ENCODE measurements at places on chromosomes 1 and 21.

DNA sequence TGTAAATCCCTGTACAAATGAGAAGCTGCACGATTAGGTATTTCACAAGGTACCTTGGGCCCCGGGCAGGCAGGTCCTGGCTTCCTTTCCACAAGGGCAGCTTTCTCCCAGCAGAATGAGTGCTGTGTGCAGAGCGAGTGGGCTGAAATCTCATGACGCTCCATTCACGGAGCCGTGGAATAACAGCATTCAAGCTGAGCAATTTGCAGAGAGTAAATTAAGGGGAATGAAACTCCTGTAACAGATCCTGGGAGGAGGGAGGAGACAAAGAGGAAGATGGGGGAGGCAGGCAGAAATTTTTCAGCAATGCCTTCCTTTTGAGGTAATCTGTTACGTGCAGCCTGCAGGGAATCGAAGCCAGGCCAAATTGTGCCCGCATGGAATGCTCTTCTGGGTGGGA is 239.9 kb downstream of the TNR start:
- DNase-seq: no peak

DNA sequence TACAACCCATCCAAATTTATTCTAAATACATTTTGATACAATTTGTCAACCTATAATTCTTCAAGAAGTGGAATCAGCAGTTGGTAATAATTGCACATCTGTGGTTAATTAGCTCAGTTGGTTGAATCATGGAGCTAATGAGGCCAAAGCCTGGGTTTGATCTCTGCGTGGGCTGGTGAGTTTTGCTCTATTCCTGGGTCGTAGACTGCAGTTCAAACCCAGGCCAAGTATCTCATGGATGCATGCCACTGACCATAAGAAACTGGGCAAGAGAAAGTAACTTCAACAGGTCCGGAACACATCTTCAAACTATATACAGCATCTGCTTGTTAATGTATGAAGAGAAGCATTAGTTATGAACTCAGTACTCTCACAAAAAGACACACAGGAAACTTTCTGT is 779.7 kb downstream of the USP25 start:
- no peak for DNase-seq

GRCh38 chr1:205594846-205595245 is 37.0 kb downstream of the ELK4 start:
- DNase-seq: no peak

DNA sequence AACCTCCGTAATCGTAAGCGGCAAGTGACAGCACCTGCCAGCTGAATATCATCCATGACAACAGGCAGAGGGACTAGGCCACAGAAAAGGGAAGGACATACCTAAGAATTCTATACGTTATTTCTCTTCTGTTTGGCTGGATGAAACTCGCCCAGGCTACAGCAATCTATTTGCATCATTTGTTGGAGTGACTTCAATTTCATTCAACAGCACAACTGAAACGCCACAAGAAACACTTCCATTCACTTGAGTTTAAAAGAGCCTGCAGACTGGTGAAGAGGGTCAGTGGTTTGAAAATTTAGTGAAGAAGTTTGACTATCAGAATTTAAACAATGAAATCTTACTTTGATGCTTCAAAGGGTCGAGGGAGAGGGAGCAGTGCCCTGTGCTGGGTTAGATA is 378.7 kb downstream of the LMO4 start:
- DNase-seq: no peak

- DNase-seq: no peak
These were observed 958 bp downstream of the NFYC start for GRCh38 chr1:40692429-40692895.

DNA sequence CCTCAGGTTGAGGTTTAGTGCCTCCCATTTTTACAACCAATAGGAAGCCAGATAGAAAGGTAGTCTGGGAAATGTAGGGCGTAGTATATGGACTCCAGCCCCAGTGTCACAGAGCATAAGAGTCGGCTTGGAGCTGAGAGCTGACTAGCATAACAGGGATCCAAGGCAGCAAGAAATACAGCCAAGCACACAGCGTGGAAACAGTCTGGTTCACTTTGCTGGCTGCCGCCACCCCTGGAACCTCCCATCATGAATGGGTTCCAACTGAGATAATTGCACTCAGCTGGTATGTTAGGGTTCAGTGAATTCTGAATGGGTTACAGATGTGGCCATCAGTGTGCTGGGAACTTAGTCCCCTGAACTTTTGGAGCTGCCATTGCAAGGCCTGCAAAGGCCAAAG is 76.7 kb upstream of the GPR88 start:
- DNase-seq: no peak

DNA sequence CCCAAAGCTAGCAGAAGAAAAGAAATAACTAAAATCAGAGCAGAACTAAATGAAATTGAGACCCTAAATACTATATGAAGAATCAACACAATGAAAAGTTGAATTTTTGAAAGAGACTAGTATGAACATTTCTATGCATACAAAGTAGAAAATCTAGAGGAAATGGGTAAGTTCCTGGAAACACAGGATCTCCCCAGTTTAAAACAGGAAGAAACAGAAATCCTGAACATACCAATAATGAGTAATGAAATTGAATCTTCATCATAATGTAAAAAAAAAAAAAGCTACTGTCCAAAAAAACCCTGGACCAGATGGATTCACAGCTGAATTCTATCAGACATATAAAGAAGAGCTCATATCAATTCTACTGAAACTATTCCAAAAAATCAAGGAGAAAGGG is 233.5 kb downstream of the PLPP3 start:
- no peak for DNase-seq

DNA sequence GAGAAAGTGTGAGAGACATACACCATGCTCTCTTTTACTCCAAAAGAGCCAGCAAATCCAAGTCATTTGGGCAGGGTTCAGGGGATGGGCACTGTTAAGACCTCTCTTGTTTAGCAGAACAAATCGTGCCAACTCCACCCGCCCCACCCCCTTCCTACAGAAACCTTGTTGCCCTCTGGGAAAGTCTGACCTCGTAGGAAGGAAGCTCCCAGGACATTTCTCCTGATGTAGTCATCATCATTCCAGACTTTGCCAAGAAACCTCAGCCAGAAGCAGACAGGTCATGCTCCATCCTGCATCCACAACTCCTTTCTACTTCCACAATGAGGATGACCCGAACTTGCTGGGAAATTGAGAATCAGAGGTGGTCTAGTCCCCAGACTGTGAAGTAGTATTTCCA is 57.7 kb downstream of the UBE2T start:
- no peak for DNase-seq

DNA sequence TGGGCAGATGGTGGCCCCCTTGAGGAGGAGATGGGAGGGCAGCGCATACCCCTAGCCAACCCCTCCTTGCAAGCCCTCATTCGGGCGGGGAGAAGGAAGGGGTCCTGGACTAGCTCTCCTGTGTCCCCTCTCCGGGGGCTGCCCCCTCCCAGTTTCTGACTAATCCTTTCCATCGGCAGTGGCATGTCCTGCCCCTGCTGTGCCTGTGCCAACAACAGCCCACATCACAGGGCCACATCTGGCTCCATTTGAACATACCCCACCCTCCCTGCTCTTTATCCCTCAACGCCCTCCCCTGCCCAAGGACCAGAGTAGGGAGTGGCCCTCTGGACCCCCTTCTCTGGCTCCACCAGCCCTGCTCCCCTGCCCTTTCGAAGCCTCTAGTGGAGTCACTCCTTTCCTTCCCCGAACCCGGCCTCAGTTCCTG is 11.0 kb upstream of the LMNA start:
- DNase-seq: no peak

DNA sequence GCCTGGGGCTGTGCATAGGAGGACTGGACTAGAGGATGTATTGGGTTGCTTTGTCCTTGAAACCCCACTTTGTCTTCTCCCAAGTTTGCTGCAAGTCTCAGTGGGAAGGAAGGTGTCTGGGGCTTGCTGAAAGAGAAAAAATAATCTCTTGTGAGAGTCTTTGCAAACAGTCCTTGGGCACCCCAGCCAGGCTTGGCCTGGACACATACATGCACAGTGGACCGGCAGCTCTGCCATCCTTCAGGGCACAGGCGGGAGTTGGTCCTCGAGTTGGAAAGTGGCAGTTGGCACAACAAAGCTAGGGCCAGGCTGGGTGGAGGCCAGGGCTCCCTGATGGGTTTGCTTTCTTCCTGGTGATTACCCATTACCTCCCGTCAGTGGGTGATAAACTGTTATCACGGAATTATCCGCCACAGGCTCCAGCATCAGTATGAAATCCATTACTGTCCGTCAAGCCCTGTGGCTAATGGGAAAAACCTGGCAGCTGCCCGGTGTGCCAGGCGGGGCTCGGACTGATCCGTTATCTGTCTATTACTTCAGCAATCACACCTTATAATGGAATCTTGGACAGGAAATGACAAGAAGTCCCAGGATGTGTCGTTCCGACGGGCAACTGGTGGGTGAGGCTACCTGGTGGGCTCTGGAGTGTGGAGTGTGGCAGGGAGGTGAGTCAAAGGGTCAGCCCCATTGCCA is 265.7 kb downstream of the GRIK3 start:
- peak; percentile 88 for DNase-seq

DNA sequence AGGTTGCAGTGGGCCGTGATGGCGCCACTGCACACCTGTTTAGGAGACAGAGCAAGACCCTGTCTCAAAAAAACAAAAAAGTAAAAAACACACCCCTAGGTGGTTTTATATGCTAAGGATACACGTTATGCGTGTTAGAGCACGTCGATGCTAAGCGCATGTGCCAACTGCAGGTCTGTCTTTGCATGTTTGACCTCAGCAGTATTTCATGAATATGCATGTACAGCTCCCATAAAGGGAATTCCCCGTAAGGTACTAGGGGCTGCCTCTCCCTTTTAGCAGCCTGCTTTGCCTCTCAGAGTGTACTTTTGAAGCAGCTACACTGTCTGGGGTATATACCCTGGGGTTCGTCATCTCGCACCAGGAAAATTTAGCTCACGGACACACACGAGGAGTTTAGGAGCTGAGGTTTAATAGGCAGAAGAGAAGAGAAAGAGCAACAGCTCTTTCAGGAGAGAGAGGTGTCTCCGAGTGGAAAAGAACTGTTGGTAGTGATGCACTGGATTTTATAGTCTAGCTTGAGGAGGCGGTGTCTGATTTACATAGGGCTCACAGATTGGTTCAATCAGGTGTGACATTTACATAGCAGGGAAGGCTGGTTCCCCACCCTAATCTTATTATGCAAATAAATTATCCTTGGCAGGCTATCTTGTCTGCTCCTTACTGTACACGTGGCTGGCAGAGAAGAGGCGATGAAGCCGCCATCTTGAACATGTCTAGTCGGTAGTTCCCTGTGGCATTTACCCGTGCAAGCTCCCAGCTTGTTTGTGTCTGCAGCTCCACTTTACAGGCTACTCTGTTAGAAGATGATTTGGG is 4.2 kb upstream of the OTUD3 start:
- DNase-seq: peak; percentile 8

DNA sequence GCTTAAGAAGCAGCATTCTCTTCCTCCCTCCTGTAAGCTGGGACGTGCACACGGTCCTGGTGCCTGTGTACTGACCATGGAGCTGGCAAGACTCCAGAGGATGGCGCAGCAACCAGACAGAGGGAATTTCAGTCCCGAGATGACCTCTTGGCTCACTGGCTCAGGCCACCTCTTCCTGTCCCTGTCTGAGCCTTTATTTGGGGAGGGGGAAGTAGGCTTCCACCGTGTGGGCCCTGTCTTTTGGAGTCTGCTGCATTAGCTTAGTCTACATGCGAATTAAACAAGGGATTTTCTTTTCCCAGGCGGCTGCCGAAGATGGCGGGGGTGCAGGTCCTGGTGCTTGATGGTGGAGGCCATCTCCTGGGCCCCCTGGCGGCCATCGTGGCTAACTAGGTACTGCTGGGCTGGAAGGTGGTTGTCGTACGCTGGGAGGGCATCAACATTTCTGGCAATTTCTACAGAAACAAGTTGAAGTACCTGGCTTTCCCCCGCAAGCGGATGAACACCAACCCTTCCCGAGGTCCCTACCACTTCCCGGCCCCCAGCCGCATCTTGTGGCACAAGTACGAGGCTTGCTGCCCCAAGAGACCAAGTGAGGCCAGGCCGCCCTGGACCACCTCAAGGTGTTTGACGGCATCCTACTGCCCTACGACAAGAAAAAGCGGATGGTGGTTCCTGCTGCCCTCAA is 10.2 kb downstream of the IL24 start:
- DNase-seq: no peak

- no peak for DNase-seq
These were observed 27.0 kb downstream of the MFSD2A start for GRCh38 chr1:39981945-39982344.

DNA sequence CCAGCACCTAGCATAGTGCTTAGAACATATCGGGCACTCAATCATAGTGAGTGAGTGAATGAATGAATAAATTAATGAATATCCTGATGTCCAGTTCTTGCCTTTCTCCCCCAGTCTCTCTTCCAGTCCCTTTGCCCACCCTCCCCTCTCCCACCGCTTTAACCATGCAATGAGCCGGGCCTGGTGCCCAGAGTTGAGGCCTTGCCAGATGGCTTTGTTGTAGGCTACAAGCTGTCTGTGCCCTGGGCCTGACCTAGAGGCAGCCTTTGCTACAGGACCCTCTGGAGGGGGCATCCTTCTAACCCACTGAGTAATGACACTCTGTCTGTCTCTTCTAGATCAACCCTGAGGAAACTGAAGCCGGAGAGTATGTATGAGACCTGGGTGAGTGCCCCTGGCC is 6.9 kb downstream of the CASQ1 start:
- DNase-seq: peak; percentile 14

- DNase-seq: no peak
These were observed 14.7 kb downstream of the BEND5 start for GRCh38 chr1:48761986-48762385.

- DNase-seq: peak; percentile 82
These were observed 30.7 kb upstream of the KIAA1614 start for GRCh38 chr1:180881806-180882509.

GRCh38 chr1:41647221-41648135 is 163.0 kb upstream of the EDN2 start:
- no peak for DNase-seq

GRCh38 chr1:65063025-65063424 is 85.0 kb upstream of the AK4 start:
- DNase-seq: no peak

DNA sequence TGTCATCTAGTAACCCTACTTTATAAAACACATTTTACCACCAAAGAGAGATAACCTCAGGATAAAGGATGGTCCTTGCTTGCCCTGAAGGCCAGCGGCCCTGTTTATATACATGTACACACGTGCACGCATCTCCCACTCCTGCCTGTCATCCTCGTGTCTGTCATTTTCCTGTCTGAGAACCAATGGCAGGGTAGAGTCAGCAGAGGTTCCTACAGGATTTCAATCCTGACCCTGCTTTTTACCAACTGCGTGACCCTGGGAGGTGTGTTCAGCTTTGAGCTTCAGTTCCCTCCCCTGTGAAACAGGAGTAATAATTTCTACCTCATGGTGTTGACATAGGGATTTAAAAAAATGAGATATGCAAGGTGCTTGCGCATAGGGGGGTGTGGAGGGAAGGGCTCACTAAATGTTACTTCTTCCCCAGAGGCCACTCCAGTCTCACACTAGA is 12.3 kb upstream of the RASSF5 start:
- no peak for DNase-seq

DNA sequence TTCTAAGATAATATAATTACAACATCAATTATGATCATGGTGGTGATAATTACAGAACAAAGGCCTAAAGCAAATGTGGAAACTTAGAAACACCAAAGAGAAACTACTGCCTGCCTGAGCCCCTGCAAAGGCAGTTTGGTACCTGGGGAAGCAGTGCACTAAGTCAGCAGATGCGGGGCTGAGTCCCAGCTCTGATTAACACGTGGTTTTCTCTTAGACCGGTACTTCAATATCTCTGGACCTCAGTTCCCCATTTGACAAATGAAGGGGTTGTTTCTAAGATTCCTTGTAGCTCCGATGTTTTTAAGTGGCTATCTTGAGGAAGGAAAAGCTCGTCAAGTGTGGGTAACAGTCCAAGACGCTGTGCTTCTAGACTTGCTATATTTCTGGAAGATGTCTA is 16.7 kb upstream of the PLEKHA6 start:
- no peak for DNase-seq
